ENCODE measurements at places on chromosomes 12 and 14.

GRCh38 chr12:114674251-114675047 is 9.5 kb downstream of the TBX3 start:
- no peak for DNase-seq

DNA sequence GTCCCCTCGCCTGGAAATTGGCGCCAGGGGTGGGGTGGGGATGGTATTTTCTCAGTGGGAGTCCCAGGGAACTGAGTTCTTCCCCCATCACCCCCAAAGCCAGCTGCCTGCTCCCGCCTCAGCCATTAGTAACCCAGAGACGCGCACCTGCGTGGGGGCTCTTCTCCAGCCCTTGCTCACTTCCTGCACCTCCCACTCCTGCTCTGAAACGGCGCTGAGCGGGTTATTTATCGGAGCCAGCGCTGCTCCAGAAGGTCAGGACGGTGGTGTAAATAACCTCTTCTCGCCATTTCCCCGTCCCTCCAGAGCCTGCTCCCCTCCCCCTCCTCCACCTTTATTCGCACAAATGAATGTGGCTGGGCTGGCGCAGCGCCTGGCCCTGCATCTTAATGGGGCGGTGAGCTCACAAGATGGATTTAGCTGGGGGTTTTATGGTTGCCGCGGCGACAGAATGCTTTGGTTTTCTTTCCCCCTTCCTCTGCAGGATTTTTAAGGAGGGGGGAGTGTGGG is 12.2 kb downstream of the GPR84 start:
- DNase-seq, result no peak

DNA sequence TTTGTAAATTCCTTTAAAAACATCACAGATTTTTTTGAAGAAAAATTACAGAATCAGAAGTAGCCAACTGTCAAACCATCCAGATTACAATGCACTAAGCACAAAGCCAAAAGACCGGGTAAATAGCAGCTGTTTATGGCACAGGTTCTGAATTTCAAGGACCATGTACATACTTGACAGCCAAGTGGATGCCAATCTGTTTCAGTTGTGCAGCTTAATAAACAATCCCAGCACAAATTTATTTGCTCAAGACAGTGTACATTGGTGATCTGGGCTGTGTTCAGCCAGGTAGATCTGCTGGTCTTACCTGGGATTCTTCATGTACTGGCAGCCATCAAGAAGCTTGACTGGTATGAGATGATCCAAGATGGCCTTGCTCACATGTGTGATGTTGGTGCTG is 229.8 kb upstream of the FLRT2 start:
- no peak for DNase-seq

- DNase-seq, result no peak
These were observed 133.7 kb downstream of the TMEM30B start for GRCh38 chr14:61147381-61147821.

- DNase-seq, result no peak
These were observed at the start of gene CCER1 for GRCh38 chr12:90954921-90955320. TSS of gene CCER1 (minus strand) at chr12:90955176. CDS start at chr12:90954742, 434 bp downstream.

DNA sequence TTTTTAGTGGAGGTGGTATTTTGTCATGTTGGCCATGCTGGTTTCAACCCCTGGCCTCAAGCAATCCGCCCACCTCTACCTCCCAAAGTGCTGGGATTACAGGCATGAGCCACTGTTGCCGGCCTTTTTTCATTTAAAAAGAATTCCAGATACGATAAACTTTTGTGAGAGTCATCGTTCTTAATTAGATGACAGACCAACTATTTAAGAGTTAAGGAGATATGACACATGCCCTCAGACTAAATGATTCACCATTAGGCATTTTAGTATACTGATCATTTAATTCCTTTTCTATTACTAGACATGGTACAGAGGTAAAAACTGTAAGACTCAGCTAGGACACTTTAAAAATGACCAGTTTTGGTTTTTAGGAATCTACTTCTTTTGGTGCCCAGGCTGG is 2.4 kb downstream of the ANKRD13A start:
- no peak for DNase-seq

DNA sequence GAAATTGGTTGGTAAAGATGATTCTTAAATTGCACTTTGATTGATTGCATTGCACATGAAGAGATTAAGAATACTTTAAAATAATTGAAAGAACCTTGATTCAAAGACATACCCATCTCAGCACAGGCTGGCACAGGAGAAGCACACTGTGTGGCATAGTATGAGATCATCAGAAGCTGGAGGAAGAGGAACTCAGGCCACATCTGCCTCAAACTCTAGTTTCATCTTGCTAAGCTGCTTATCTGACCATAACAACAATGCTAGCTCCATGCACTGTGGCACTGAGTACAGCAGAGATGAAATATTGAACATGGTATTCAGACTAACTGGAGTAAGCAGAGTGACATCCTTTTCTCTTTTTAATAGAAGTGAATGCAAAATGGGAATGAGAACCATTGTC is 99.1 kb downstream of the TBC1D30 start:
- DNase-seq, result no peak

Measured in erythroblast (primary cell).